ENCODE measurements at places on chromosomes 3 and 15.

GRCh38 chr3:4822568-4822967 lies 156.7 kb upstream of the BHLHE40 start:
- no peak for DNase-seq

DNA sequence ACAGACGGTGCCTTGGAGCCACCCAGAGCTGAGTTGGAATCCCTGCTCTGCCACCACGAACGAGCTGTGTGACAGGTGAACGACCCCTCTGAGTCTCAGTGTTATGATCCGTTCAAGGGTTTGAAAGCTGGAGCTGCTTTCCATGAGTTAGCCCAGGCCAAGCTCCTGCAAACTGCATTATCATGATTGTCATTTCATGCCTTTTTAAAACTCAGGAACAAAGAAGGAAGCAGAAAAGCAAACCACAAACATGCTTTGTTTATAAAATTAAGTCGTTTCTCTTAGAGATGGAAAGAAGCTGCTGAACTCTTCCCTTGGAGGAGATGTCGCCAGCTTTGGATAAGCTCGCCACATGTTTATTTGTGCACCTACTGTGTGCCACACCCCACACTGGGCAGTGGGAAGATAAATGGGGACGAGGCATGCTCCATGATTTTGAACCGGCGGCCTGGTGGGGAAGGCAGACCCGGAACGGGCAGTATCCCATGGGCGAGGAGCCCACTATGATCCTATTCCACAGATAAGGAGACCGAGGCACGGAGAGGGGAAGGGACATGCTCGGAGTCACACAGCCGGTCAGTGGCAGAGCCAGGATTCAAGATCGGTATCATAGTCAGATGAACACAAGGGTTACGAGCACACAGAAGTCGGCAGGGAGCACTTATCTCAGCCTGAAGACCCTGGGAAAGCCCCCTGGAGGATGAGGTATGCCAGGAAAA lies 15.9 kb downstream of the HRH1 start:
- DNase-seq = no peak

DNA sequence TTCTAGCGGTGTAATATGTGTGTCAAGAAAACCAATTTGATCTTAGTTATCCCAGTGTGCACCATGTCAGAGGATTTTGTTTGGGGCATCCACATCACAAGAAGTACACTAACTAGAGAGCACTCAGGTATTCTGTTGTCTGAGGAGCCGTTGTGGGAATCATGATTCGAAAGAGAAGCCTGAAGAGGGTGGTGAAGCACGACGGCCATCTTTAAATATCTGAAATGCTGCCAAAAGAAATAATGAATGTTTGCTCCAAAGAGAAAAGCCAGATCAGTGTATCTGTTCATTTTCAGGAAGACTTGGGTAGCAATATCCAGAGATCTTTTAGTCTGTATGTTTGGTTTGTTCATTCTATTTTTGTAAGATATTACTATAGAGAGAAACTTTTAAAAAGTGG lies 180.7 kb downstream of the KLHL25 start:
- no peak for DNase-seq

GRCh38 chr3:193963808-193964516 lies 172.0 kb upstream of the HES1 start:
- no peak for DNase-seq

DNA sequence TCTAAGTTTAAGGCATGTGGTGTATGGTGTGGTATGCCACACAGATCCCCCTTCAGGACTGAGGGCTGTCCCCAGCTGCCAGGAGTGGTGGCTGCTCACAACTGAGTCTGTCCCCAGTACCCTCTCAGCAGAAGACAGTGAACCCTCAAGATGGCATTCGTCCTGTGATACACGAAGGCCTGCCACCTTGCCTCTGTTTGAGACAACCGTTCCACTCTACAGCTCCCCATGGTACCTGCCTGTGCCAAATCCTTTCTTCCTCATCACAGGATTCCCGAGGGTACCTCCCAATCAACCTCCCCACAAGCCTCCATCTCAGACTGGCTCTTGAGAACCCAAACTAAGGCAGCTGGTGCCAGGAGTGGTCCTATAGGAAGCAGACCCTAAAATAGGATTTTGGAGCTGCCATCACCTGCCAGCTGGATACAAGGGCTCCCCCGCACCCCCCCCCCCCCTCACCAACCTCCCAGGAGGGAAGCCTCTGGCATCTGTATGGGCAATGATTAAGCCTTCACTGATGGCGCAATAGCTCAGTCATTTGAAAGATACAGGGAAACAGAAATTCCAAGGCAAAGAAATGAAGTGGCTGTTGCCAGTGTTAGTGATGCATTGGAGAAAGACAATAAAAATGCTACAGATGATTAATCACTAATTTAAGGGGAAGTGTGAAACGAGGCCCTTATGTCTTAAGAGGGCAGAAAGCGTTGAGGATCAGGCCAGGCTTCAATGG lies 230.0 kb upstream of the LYSMD4 start:
- DNase-seq = no peak

DNA sequence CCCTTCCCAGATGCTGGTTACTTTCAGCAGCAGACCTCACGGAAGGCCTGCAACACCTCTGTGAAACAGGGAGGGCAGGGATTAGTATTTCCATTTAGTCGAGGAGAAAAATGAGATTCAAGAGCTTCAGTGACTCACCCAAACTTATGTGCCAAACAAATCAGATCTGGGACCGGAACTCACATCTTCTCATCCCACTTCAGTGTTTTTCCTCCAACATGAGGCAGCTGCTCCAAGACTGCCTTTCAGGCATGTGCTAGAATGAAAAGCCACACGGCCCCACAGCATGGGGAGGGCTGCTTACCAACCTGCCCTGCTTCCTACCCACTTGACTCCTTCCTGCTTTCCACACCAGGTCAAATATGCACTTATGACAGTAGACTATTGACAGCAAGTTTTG lies 129.4 kb upstream of the SLC24A5 start:
- no peak for DNase-seq

- DNase-seq = no peak
Observed at GRCh38 chr3:23806534-23807423, 1.0 kb downstream of the UBE2E1 start.

GRCh38 chr3:77373619-77374018 lies 333.7 kb downstream of the ROBO2 start:
- DNase-seq = no peak

DNA sequence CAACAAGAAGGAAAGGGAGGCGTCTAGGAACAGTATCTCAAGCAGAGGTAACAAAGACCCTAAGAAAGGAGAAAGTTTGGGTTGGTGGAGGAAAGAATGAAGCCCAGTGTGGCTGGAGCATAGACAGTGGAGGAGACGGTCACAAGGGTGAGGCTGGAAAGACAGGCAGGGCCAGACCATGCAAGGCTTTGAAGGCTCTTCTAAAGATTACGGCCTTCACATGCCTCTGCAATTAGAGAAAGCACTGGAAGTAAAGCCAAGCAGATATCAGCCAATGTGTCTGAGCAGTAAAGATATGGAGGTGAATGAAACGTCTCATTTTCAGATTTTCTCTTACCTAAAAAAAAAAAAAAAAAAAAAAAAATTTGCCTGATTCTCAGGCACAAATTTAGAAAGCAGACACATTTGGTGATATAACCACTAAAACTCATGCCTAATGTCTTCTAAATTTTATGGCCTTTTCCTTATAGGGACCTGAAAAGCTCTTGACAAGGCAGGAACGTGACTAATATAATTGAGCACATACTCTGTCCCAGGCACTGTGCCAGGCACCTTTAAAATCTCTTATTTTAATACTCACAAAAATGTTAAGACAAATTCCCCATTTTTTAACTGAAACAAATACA lies 184.1 kb downstream of the MECOM start:
- DNase-seq = no peak

GRCh38 chr15:94205366-94205765 lies 26.0 kb upstream of the MCTP2 start:
- no peak for DNase-seq

GRCh38 chr3:150428562-150428961 lies 20.5 kb downstream of the TSC22D2 start:
- DNase-seq = no peak

- DNase-seq = no peak
Observed at GRCh38 chr3:170670504-170670903, 84.6 kb upstream of the SLC7A14 start.

DNA sequence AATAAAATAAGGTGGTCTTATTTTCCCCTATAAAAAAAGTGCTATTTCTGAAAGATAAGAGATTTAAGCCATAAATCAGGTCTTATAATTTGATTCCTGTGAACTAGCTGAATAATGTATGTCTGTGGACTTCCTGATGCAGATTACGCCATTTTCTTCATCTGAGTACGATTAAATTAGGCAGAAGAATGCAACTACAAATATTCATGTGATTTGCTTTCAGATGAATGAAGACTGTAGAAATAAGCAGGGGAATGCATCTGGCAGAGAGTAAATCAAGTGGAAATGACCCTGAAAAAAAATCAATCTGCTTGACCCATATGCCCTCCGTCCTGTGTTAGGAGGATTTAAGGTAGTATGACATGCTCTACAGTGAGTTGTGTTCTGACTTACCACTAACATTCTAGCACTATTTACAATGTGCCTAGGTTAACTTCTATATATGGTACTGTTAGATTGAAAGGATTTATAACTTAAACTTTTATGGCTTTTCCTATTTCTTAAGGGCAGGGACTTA lies 14.7 kb downstream of the BNIP2 start:
- DNase-seq = no peak

DNA sequence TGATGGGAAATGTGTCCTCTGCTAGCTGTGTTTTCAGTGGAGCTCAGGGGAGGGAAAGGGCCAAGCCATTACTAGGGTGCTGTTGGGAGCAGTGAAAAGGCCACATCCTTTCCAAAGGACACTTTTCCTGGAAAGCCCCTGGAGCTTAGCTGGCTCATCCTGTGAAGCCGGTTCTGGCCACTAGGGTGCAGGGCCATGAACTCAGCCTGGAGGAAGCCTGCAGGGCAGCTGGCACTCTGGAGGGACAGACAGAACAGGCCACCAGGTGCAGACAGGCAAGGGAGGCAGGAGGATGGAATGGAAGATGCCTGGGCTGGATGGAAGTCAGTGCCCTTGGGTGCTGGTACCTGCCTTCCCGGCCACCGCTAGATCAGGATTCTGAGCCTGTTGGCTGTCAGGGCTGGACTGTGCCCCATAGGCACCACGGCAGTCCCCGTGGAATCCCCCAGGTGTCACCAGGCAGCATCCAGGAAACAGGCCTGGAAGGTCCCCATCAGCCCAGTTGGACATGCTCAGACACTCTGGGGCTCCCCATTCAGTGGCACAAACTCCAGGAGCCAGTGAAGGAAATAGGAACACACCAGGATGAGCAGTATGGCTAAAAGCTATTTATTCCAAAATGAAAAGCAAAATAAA lies 76.2 kb upstream of the C2CD4B start:
- DNase-seq = no peak

- DNase-seq = no peak
Observed at GRCh38 chr3:31133541-31133940, 239.1 kb upstream of the GADL1 start.

DNA sequence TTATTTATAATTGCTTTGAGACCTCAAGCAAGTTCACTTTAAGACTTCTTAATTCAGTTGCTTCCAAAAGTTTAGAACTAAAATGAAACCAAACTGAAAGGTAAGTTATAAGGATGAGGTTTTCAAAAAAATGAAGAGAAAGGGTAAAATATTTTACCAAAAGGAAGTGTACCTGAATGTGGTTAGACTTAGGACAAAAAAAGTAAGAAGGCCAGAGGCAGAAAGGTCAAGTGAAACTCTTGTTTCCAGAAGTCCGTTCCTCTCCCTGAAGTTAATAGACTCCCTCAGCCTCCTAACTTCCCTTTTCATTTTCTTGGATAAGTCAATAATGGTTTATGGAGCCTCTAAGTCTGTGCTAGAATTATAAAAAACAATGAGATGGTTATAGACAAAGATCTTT lies 16.6 kb downstream of the BTLA start:
- no peak for DNase-seq
